ENCODE measurements at places on chromosomes 6 and 20.

DNA sequence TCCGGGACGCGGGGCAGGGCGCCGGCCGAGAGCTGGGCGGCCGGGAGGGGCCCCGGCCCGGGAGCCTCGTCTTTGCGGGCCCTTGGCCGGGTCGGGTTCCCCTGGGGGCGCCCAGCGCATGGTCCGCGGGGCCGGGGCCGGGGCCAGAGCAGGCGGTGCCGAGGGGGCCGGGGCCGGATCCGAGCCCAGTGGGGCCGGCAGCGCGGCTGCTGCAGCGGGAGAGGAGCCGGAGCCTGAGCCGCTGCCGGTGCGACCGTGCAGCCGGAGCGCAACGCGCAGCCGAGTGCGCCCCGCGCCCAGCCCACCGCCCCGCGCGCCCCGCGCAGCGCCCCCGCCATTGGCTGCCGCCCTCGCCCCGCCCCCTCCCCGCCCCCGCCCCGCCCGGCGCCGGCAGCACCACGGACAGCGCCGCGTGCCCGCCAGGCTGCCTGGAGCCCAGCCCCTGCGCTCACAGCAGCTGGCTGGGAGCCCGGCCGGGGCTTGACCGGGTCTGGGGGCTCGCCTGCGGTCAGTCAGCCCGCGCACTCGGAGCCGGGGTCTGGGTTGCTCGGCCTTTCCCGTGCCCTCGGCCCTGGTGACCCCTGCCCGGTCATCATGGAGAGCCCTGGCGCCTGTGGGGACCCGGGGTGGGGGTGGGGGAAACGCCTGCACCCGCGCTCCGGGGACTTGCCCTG is at the start of gene HRH3:
HRH3 (minus strand) TSS at position 287 of the 674 bp plus-strand sequence. CDS start 308 bp downstream, outside the sequence.
- no peak for DNase-seq

- no peak for DNase-seq
Observed at GRCh38 chr6:127841811-127842210, 59.0 kb downstream of the THEMIS start.

DNA sequence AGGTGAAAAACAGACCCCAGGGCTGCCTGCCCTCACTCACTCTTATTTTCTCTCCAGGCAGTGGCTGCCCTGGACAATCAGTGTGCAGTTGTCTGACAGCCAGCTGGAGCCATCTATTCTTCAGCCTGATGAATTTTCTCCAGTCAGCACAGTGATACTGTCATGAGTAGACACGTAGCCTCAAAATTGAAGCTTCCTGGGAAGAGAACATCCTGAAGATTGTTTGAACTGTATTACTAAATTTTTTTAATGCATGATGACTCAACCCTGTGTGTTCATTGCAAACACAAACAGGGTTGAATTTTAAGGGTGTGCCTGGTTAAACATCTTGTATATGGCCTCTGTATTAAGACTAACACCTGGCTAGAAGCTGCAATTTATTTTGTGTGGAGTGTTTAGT is 49.8 kb upstream of the STXBP5 start:
- DNase-seq, result no peak

DNA sequence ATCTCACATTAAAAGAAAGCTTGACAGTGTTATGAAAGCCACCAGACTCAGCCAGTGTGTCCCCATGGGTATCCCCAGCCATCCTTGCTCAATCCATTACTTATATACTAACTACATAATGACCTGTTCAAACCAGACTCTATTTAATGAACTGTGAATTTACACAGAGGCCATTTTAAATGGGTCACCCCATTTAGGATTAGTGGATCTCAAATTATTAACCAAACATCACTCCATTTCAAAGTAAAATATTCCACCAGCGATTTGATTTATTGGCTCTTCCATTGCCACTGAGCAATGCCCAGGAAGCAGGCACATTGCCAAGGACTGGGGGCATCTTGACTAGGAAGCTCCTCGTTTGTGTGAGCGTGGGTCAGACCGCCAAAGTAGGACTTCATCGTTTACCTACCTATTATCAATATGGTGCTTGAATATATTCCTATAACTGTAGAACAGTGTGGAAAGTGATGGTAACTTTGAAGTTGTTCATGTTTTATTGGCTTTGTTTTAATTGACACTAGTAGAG is 15.5 kb upstream of the NPEPL1 start:
- no peak for DNase-seq

GRCh38 chr6:56222499-56222898 is 24.9 kb downstream of the COL21A1 start:
- no peak for DNase-seq

DNA sequence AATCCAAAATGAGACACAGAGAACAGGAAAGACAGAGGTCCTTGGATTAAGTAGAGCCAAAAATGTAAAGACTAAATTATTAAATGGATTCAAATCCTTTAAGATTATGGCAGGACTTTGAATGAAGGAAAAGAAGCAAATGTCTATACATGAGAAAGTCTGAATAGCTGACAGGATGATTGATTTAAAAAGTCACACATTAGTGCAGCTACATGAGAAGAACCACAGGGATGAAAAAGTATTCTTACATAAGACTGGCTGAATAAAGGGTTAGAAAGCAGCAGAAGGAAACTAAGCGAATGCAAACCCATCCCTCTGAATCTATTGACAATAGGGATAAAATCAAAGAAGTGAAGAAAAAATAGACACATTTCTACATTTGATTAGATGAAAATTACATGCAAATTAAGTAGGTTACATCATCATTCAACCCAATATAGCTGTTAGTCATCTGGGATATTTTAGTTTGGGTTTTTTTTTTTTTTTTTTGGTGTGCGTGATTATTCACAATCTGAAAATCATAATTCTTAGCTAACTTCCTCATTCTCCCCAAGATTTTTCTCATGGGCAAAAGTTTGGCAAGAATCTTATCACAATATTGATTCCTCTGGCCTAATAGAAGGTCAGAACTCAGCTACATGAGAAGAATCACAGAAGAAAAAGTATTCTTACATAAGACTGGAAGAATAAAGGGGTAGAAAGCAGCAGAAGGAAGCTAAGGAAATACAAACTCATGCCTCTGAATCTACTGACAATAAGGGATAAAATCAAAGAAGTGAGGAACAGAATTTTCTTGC is 845.4 kb downstream of the HACE1 start:
- DNase-seq, result no peak

DNA sequence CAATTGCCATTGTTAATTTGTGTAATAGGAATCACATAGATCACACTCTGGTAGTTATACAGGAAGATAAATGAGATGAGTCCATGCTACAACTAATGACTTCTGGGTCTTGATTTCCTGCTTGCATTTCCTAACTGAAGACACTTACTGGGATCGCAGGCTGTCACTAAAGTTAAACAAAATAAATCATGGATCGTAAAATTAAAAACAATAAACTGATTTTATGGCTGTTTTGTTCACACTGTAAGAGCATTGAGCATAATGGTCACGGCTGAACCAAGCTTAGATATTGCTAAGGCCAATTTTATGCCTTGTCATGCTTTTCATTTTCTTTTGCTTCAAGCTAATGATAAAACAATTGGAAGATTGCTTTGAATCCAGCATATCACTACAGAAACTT is 332.5 kb upstream of the CITED2 start:
- DNase-seq, result no peak

DNA sequence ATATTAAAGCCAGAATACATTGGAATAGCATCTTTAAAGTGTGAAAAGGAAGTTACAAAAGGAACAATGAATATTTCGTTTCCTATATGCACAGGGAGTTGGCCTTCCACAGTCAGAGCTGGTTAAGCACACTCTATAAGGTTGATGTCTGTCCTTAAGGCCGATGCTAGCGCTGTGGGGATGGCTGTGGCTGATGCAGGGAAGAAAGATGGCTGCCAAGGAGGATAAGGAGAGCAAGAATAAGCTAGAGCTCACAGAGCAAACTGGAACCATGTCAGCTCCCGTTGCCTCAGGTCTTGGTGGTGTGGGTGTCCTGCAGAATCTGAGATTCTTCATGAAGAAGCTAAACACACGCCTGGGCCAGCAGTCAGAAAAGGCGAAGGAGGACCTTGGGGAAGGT is 20.8 kb upstream of the STX11 start:
- no peak for DNase-seq

GRCh38 chr6:106258726-106259125 is 66.8 kb downstream of the ATG5 start:
- no peak for DNase-seq
